ENCODE measurements at places on chromosomes 3 and 15.

DNA sequence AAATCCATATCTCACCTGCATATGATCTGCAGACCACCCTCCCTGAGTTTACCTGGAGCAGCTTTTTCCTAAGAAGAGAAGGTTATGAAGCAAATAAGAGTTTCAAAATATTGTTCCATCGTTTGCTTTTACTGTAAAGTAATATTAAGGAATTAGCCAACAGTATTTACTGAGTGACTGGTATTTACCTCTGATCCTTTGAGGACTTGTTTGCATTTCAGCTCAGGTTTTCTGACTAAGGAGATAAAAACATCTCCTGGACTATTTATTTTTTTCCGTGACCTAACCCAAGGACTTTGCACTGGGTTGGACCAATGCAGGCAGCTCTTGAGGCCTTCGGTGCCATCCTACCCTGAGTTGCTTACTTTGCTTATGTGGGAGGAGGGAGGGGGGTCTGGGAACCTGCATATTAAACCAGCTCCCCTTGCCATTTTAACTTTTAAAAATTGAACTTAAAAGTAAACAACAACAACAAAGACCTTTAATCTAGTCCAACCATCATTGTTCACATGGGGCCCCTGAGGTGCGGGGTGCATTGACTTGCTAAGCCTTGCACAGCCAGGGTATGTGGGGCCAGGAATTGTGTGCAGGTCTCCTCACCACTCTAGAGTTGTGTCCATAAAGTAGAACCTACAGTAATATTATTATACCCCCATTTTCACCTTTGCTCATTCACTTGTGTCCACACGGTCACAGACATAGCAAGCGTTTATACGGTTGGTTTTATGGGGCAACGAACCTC is 39.3 kb downstream of the TRAK1 start:
- no peak for DNase-seq

GRCh38 chr3:128555098-128555825 is 62.3 kb upstream of the GATA2 start:
- DNase-seq = no peak

DNA sequence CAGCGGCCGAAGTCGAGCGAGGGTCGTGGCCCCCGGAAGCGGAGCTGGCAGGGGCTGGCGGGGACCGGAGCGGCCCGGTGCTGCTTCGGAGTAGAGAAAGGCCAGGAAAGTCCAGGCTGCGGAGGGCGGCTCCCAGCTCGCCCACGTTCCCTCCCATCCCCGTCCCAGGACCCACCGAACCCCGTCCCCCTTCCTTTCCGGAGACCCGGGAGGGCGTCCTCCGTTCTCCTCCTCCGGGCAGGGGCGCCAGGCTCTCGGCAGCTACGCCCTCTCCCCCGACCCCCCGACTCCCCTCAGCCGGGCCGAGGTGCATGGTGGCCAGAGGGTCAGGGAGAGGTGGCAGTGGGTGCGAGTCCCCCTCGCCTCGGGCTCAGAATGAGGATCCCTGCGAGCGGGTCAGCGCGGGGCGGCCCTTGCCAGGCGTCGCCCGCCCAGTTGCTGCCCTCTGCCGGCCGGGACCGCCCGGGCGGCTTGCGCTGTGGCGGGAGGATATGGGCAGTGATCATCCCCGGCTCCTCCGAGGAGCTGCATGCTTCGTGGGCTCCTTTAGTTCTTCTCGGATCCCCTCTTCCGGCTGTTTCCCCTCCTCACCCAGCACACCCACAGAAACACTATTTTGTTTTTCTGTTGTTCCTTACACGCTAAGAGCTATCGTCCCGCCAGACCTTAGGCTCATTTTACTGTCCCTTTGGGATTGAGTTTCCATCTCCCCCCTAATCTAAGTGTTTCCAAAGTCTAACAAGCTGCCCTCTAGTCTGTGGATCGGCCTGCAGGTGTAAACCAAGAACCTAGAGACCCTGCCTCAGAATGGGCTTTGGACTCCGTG is 744 bp upstream of the ALDH1A2 start:
- peak; percentile 23 for DNase-seq

DNA sequence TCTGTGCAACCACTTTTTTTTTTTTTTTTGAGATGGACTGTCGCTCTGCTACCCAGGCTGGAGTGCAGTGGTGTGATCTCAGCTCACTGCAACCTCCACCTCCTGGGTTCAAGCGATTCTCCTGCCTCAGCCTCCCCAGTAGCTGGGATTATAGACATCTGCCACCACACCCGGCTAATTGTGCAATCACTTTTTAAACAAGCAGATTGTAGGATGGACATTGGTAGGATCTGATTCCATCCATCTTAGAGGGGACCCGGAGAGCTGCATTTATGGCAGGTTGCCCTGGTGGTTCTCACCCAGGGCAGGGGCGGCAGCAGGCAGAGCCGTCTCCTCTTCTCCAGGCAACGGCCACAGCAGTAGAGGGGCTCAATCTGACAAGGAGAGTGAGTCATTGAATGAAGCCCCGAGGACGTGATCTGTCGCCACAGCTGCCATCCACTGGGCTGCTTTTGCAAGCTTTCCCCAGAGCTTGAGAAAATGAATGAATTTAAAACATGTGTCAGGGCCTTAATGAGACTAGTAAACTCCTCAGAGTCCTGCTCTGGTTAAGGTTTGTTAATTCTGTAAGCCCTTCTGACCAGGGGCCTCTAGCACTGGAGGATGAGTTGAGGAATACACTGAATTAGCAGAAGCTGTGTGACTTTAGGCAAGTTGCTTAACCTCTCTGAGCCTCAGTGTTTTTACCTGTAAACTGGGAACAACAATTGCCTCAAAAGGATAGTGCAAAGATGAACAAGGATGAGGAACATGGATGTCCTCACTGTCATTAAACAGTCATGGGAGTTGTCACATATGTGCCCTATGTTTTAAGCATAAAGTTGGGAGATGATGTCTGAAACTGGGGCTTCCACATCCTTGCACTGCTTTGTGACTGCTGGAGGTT is 129.1 kb downstream of the ASB7 start:
- DNase-seq = no peak

- no peak for DNase-seq
These were observed 607.5 kb upstream of the DPPA4 start for GRCh38 chr3:109944836-109945235.
